SK-MEL-5 (cell line): ENCODE measurements at places on chromosomes 6 and 20. TPM values are rescaled to one million over a fixed set of nuclear protein-coding genes. Genes with fewer than 3 reads are reported as not detected.

GRCh38 chr6:132204591-132204990 is 196.7 kb downstream of the MOXD1 start:
- no peak for DNase-seq

COX7A2 gene
- 271 and 303 TPM in 2 replicates for total RNA-seq

OR2J3 gene
- total RNA-seq: not detected in 2 replicates

DNA sequence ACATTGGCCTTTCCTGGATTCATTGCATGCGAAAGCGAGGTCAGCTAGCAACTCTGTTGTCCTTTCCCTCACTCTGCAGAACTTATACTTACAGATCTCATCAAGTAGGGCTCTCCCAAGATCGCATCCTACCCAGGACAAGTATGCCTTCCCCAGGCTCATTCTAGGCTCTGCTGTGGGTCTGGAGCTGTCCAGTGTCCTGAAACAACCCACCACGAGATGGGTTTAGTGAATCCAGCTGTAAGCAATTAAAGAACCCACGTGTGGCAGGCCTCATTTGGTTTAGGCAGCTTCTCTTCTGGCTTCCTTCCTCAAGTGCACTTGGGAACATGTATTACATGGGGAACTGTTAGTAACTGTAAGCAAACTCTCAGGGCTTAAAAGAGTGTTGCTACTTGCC is 406.5 kb upstream of the CHD6 start:
- DNase-seq: no peak

OPRL1 gene
- total RNA-seq: 2.1 and 3.2 TPM in 2 replicates

GRCh38 chr20:60486315-60486714 is 528.1 kb downstream of the CDH26 start:
- no peak for DNase-seq

TRIM31 gene
- not detected in 2 replicates for total RNA-seq

- no peak for DNase-seq
Measured at GRCh38 chr6:80145921-80146320, 39.5 kb downstream of the BCKDHB start.

FLRT3 gene
- total RNA-seq: 1.0 and 1.2 TPM in 2 replicates

GLP1R gene
- not detected in 2 replicates for total RNA-seq

HSPA12B gene
- total RNA-seq: 0.21 TPM in 1 of 2 replicates, not detected in the other

CGA gene
- 0.55 TPM in 1 of 2 replicates, not detected in the other for total RNA-seq

- no peak for DNase-seq
Measured at GRCh38 chr20:49585585-49586245, 17.8 kb upstream of the PTGIS start.
